HFFc6 (cell line): ENCODE measurements at places on chromosomes 3 and 15.

GRCh38 chr15:55528812-55529211 lies 20.8 kb upstream of the DNAAF4 start:
- DNase-seq = no peak
- H3K36me3 ChIP-seq = no peaks in the 10 kb centered on the region
- H3K4me1 ChIP-seq = peaks cover 8% of the 10 kb centered on the region
- no peak overlapping the region for H3K27ac ChIP-seq
- peaks cover 6% of the 10 kb centered on the region for H3K27me3 ChIP-seq

GRCh38 chr3:30729512-30729911 lies 123.1 kb downstream of the TGFBR2 start:
- H3K4me3 ChIP-seq = no peak overlapping the region
- H3K27me3 ChIP-seq = no peaks in the 10 kb centered on the region
- no peak for DNase-seq
- no peaks in the 10 kb centered on the region for H3K36me3 ChIP-seq
- no peak overlapping the region for H3K27ac ChIP-seq
- peaks cover 11% of the 10 kb centered on the region for H3K4me1 ChIP-seq

DNA sequence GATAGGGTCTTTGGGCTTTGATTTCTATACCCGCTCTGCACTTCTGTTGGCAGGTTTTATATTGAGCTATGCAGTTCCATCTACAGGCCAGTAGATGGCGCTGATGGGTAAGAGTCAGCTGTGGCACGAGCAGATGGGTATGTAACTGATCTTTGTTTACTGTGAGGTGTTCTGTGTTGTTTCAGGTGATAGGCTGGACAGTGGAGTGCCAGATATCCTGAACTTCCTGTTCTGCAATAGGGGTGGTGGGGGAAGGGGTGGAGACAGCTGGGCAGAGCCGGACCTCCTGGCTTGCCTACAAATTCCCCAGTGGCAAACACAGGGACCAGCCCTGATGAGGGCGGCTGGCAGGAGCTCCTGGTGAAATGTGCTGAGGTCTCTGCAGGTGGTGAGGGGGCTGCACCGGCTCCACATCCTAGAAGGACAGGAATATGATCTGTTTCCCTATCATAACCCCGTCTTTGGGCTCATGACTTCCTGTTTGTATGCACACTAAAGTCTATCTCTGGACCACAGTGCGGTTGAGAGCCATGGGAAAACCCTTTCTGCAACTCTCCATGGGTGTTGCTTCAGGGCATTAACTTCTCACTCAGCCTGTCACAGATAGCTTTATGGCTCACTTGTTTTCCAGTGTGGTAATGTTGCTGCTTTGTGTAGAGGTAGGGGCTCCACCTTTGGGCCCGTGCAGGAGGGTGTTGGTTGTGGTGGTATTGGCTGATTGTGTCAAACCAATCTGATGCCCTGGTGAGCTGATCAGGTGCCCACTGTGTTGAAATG lies 13.4 kb upstream of the FAM98B start:
- no peaks in the 10 kb centered on the region for H3K36me3 ChIP-seq
- no peak overlapping the region for H3K4me3 ChIP-seq
- peak; percentile 32 for DNase-seq

GRCh38 chr3:110069761-110070160 lies 732.4 kb upstream of the DPPA4 start:
- H3K27ac ChIP-seq = no peak overlapping the region
- H3K36me3 ChIP-seq = peaks cover 6% of the 10 kb centered on the region

- H3K27me3 ChIP-seq = no peaks in the 10 kb centered on the region; the same call in none of the 2 replicates
- no peaks in the 10 kb centered on the region for H3K4me1 ChIP-seq
- H3K4me3 ChIP-seq = no peak overlapping the region
- no peak for DNase-seq
- no peaks in the 10 kb centered on the region for H3K36me3 ChIP-seq
- H3K27ac ChIP-seq = no peak overlapping the region
These were observed 600.3 kb downstream of the OTOL1 start for GRCh38 chr3:162096874-162097273.

- no peak overlapping the region for H3K27ac ChIP-seq
- peaks cover 31% of the 10 kb centered on the region for H3K4me1 ChIP-seq
- DNase-seq = no peak
- no peaks in the 10 kb centered on the region for H3K36me3 ChIP-seq
- no peak overlapping the region for H3K4me3 ChIP-seq
These were observed 463.6 kb downstream of the SHQ1 start for GRCh38 chr3:72384602-72385001.

DNA sequence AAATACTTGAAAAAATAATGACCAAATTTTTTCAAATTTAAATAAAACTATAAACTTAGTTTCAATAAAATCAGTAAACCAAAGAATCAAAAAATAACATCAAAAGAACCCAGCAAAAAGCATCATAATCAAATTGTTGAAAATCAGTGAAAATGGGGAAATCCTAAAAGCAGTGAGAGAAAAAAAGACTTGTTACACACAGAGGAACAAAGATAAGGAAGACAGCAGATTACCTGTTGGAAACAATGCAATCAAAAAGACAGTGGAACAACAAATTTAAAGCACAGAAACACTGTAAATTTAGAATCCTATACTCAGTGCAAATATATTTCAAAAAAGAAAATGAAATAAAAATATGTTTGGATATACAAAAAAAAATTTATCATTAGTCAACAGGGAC lies 156.2 kb upstream of the LMCD1 start:
- DNase-seq = no peak
- no peak overlapping the region for H3K27ac ChIP-seq
- H3K36me3 ChIP-seq = no peaks in the 10 kb centered on the region
- H3K4me1 ChIP-seq = no peaks in the 10 kb centered on the region
- no peak overlapping the region for H3K4me3 ChIP-seq

DNA sequence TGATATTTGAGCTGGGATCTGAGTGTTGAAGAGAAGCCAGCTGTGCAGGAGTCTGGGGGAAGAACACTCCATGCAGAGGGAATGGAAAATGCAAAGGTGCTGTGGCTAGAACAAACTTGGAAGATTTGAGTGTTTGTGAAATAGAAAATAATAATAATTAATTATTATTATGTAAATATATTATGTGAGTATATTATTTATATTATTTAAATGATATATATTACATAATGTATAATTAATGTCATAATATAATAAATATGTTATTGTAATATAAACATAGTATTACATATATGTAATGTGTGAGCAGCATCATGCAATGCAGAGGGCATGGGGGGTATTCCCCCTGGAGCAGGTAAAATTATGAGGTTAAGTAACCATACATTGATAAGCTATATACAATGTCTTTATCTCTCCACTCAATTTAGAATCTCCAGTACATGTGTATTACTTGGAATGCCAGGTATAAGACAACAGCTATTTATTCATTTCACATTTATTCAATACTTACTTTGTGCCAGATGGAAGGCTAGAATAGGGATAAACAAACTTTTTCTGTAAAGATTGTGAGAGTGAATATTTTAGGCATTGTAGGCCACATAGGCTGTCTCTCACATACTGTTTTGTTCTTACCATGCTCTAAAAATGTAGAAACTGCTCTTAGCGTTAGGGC lies 218.6 kb downstream of the MTHFS start:
- H3K27ac ChIP-seq = no peak overlapping the region
- H3K4me1 ChIP-seq = peaks cover 69% of the 10 kb centered on the region
- no peaks in the 10 kb centered on the region for H3K27me3 ChIP-seq

DNA sequence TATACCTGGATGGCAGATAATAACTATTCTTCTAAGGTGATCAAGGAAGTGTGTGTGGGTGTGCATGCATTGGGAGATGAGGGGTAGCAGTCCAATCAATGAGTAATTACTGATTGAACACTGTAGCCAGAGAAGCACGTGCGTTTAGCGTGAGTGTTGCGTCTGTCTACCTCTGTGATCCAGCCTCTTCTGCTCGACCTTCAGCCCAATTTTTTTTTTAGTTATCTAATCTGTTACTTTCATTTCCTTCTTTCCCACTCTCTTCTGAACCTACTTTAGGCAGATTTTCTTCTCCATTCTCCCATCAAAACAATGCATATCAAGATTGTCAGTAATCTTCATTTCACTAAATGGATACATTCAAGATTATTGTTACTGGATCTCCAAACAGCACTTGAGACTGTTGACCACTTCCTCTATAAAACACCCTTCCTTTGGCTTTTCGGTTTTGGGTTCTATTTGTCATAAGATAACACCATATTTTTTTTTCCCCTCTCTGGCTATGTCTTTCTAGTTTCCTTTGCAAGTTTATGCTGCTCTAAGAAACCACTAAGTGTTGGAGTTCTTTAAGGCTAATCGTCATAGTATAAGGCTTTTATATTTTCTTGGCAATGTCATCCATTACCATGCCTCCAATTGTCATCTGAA lies 41.0 kb downstream of the MCTP2 start:
- H3K27ac ChIP-seq = no peak overlapping the region
- no peaks in the 10 kb centered on the region for H3K27me3 ChIP-seq
- H3K4me3 ChIP-seq = no peak overlapping the region

GRCh38 chr15:25847051-25847450 lies 16.1 kb downstream of the ATP10A start:
- H3K4me1 ChIP-seq = peaks cover 72% of the 10 kb centered on the region
- DNase-seq = no peak
- peaks cover 5% of the 10 kb centered on the region; the same call in 1 of the 2 replicates for H3K36me3 ChIP-seq
- peaks cover 7% of the 10 kb centered on the region for H3K27me3 ChIP-seq

GRCh38 chr15:79721256-79721655 lies 175.6 kb downstream of the MTHFS start:
- H3K4me3 ChIP-seq = no peak overlapping the region
- DNase-seq = no peak
- H3K36me3 ChIP-seq = no peaks in the 10 kb centered on the region
- H3K4me1 ChIP-seq = peaks cover 10% of the 10 kb centered on the region
- no peak overlapping the region for H3K27ac ChIP-seq
- H3K27me3 ChIP-seq = peaks cover 4% of the 10 kb centered on the region

GRCh38 chr3:196246612-196247308 lies 30.4 kb downstream of the SLC51A start:
- no peaks in the 10 kb centered on the region; the same call in 1 of the 2 replicates for H3K27me3 ChIP-seq
- H3K36me3 ChIP-seq = peaks cover 24% of the 10 kb centered on the region
- peak; percentile 90 for DNase-seq
- peak overlapping the region; percentile 64 for H3K27ac ChIP-seq

DNA sequence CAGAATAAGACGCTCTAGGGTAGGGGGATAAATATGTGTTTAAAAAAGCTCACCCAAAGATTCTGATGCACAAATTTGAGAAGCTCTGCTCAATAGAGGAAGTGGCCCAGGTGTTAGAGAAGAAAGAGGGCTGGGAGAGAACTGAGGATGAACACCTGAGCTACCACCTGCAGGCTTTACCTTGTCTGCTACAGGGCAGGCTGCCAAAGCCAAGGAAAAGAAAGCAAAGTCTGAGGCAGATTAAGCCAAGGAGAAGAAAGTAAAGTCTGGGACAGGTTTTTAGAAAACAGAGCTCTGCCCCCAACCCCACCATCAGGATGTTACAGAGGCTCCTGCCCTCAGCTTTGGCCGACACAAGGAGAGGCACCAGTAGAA lies 92.9 kb downstream of the THRB start:
- H3K27me3 ChIP-seq = no peaks in the 10 kb centered on the region
- no peaks in the 10 kb centered on the region for H3K4me1 ChIP-seq
- no peak overlapping the region for H3K4me3 ChIP-seq
- DNase-seq = no peak

GRCh38 chr15:64845183-64845611 lies 3.5 kb downstream of the PLEKHO2 start:
- no peaks in the 10 kb centered on the region; the same call in 1 of the 2 replicates for H3K27me3 ChIP-seq
- peak overlapping the region; percentile 91 for H3K27ac ChIP-seq
- H3K4me1 ChIP-seq = peaks cover 62% of the 10 kb centered on the region
- H3K4me3 ChIP-seq = peak overlapping the region; percentile 99
- DNase-seq = no peak

DNA sequence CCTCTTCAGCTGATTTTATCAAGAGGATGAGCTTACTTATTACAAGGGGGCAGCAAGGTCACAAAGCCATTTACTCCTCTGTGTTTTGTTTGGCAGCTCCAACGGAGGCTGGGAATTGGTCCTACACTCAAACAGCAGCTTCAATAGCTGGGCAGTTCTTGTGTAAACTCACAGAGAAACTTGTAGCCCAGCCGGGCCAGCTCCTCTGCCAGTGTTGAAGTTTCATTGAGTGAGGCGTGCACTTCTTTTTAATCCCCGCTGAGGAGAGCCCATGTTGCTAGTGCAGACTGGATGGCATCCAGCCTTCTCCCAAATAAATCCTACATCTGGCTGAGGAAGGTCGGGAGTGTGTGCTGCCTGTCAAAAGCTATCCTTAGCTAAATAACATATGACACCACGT lies 59.5 kb downstream of the BFSP2 start:
- DNase-seq = no peak
- H3K4me1 ChIP-seq = no peaks in the 10 kb centered on the region; the same call in 1 of the 2 replicates
- H3K4me3 ChIP-seq = no peak overlapping the region
- H3K27me3 ChIP-seq = peaks cover 10% of the 10 kb centered on the region

DNA sequence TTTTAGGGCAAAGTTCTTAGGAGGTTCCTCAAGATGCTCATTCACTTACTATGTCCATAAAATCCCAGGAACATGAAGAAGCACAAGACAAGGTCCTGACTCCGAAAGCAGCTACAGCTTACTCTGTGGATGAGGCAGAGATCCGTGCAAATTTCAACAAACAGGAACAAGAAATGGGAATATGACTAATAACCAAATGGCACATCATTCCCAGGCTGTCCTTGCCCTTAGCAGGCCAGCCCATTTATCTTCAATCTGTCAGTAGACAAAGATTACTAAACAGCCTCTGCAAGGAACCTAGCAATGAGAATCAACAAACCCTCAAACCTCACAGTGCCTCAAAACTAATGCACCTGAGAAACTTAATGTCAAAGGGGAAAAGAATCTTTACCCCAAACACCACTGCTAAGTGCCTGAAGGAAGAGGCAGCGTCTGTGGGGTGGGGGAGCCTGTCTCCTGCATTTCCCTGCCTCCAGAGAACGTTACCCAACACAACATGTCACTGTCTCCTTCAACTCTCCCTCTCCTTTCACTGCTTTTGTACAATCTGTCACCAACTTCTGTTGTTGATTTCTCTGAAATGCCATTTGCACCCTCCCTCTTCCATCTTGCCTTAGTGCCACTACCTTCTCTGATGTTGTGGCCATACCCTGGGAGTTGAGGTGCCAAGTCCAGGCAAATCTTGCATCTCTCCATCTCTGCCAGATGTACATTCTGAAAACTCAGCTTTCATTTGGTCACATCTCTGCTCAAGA lies 4.8 kb downstream of the TNFAIP8L3 start:
- peak; percentile 30 for DNase-seq
- H3K27ac ChIP-seq = no peak overlapping the region
- peaks cover 19% of the 10 kb centered on the region for H3K27me3 ChIP-seq
- H3K36me3 ChIP-seq = no peaks in the 10 kb centered on the region
- H3K4me3 ChIP-seq = no peak overlapping the region
- H3K4me1 ChIP-seq = peaks cover 12% of the 10 kb centered on the region

GRCh38 chr3:49787182-49787464 lies 781 bp upstream of the IP6K1 start:
- H3K27me3 ChIP-seq = peaks cover 2% of the 10 kb centered on the region
- peaks cover 36% of the 10 kb centered on the region for H3K4me1 ChIP-seq
- H3K27ac ChIP-seq = peak overlapping the region; percentile 92

DNA sequence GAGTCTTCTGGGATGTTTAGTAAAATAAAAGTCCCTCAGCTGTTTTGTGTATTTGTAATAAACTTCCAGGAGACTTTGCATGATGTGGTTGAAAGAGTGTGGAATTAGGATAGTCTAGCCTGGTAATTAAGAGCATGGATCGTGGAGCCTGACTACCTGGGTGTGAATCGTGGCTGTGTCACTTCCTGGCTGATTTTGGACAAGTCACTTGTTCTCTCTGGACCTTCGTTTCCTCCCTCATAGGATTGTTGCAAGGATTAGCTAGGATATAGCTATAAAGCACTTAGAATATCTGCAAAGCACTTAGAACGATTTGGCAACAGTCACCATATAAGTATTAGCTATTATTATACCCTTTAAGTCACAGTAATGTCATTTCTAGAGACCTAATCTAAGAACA lies 40.2 kb downstream of the SLMAP start:
- peak overlapping the region; percentile 40; the same call in 1 of the 2 replicates for H3K27ac ChIP-seq
- H3K36me3 ChIP-seq = no peaks in the 10 kb centered on the region
- peak overlapping the region; percentile 46 for H3K4me3 ChIP-seq
- peaks cover 54% of the 10 kb centered on the region for H3K4me1 ChIP-seq
- H3K27me3 ChIP-seq = peaks cover 2% of the 10 kb centered on the region; the same call in 1 of the 2 replicates
- DNase-seq = no peak
